ENCODE measurements at places on chromosomes 7 and 10. TPM values are rescaled to one million over a fixed set of nuclear protein-coding genes. Genes with fewer than 3 reads are reported as not detected.

GRCh38 chr7:129560831-129561230 lies 50.7 kb upstream of the NRF1 start:
- no peak for DNase-seq

DNA sequence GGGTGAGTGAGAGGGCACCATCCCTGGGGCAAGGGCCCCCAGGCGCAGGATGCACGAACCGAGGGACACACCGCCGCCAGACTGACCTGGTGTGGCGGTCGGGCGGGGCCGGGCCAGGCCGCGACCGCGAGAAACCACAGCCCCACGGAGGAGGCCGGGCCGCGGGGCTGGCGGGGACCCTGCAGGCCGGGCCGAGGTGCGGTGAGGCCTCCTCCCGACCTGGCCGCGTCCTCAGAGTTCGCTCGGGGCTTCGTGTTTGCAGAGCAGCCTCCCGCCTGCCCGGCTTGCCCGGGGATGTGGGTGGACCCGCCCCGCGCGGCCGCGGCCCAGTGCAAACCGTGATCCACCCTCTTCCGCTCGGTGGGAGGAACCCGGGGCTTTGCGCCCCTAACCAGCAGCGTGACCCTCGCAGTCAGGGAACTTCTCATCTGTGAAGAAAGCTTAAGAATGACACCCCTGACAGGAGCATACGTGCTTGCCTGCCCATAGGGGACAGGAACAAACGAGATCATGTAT lies 20.6 kb upstream of the HOXA13 start:
- DNase-seq: no peak

DNA sequence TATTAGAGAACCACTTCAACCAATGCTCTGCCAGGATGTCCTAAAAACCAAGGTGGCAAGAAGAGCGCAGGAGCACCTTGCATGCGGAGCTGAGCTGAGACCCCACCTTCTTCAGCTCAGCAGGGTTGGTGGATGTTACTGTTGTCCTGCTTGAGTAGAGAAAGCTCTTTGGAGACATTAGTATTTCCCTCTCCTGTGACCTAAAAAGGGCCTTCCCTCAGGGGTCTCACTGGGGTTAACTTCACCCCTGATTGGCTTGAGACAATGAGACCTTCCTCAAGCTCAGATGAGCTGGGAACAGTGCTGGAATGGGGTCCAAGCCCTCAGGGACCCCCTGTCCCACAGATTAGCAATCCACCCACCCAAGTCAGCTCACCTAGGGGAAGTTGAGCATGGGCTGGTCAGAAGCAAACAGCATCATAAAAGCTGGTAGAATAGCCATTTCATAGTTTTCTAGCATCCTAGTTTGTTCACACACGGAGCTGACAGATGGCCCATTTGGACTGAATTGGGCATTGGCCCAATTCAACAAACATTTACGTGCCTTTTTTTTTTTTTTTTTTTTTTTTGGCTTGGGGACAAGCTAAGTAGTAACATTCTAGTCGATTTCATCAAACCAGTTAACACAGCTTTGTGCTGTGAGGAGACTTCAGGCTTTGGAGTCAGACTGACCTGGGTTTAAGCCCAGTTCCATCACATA lies 100.6 kb upstream of the HABP2 start:
- no peak for DNase-seq

GRCh38 chr7:91949221-91950009 lies 8.8 kb downstream of the AKAP9 start:
- no peak for DNase-seq

NKX1-2 gene
- not detected for total RNA-seq

ZNF37A gene
- total RNA-seq: 33.5 TPM
